RPMI8226 (cell line): ENCODE measurements at places on chromosomes 6 and 20.

DNA sequence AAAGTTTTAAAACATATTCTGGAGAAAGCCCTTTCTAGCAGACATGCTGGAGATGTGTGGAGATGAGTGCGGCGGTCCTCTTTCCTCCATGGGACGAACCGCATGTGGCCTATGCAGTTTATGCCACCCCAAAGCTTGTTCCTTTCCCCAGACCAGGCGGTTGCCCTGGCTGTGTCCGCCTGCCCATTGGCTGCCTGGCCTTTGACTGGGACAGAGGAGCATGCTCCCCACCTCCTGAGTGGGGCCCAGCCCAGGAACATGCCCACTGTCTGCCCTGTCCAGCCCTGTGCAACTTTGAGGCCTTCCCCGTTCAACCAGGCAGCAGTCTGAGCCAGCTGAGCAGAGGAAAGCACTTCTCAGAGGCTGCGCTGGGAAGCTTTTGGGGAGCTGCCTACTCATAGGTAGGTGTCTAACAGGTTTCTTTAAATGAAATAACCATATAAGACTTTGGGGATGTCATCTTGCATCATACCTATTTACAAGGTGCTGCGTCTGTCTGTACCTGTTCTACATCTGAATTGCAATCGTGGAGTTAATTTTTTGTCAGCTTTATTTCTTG is 20.6 kb downstream of the FOXC1 start:
- no peak for DNase-seq

GRCh38 chr6:7911345-7911725 is 747 bp upstream of the TXNDC5 start:
- peak; percentile 84 for DNase-seq

- DNase-seq: no peak
Observed at GRCh38 chr6:163867518-163868292, 453.2 kb downstream of the QKI start.

DNA sequence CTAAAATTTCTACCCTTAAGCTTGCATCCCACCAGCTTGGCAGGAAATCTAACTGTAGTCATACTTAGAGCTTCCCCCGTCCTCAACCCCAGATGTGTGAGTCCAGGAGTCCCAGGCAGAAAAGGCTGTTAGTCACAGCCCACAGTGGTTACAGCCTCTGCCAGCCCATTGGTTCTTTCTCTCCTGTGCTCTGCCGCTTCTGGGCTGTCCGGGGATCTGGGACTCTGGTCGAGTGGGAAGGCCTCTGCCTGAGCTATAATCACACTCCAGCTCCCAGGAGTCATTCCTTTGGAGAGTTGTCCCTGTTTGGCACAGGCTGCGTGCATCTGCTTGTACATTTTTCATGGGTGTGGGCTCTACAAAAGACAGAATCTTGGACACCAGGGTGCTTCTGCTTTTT is 45.6 kb upstream of the FYN start:
- no peak for DNase-seq

DNA sequence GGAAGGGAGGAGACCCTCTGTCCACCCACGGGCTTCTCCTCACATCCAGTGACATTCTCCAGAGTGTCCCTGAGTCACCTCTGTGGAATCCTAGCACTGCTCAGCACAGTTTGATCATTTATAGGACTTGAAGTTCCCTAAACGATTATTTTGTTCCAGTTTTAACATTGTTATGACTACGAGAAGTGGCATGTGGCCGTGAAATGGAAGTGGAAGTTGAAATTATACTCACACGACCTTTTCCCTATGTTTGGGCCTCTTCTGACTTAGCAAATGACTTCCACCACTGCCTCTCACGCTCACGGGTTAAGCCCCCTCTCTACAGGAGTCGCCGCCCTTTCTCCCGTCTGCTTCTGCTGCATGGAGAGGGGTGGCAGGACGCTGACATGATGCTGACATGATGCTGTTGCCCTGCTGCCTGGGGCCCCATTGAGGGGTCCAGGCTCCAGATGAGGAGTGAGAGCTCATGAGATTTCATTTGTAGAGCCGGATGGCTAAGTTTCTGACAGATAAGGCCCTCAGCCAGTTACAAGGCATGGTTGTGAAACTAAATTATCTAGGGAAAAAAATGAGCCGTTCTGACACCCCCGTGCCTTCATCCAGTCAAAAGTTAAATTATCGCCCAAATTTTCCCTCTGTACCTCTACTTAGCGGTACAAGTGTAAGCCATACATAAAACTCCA is 153.6 kb upstream of the UST start:
- no peak for DNase-seq

- no peak for DNase-seq
Observed at GRCh38 chr6:20352346-20352745, 49.3 kb upstream of the E2F3 start.

GRCh38 chr6:116476002-116476678 is 15.0 kb downstream of the CALHM6 start:
- DNase-seq: peak; percentile 43

GRCh38 chr6:43146261-43146660 is 24.8 kb upstream of the SRF start:
- DNase-seq: no peak

DNA sequence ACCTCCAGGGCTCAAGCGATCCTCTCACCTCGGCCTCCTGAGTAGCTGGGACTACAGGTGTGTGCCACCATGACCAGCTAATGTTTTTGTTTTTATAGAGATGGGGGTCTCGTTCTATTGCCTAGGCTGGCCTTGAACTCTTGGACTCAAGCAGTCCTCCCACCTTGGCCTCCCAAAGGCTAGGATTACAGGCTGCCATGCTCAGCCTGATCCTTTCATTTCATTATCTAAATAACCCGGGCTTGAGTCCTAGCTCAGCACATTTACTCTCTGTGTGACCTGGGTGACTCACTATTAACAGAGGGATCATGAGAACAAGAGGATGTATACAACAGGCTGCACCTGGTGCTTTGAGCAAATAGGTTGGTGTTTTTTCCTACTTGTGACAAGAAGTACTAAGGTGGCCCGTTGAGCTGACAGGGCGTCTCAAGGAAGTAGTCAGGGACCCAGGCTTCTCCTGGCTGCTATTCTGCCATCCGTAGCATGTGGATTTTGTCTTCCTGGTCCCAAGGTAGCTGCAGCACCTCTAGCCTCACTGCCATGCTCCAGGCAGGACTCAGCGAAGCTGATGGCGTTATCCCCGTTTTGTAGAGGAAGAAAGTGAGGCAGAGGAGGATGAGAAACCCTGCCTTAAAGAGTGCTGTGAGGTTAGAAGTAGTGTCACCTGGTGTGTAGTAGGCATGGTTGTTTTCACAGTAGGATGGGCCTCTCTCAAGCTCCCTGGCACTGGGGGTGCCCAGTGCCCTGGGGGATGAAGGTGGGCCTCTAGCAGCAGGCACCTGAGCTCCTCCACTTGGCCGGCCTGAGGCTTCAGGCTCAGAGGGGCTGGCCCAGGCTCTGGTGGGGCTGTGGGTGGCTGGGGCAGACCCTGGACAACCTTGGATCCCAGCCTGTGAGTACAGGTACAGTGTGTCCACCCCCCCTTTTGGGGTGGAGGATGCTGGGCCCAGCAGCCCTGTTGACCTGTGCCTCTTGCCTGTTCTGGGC is 62.4 kb downstream of the ADNP start:
- DNase-seq: peak; percentile 25

DNA sequence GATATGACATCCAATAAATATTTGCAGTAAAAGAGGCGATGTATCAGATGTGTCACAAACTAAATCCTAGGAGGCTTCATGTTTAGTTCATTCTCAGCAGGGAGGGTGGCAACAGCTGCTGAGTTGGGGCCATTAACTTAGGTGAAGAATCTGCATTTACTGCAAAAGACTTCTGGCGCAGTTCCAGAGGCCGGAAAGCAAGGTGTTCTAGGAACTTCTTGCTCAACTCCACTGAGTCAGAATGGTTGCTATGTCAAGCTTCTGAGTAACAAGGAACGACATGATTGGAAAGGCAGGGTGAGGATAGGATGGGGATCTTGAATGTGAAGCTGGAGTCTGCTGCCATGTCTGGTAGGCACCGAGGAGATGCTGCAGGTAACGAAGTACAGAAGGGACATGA is 11.7 kb downstream of the ADNP start:
- peak; percentile 48 for DNase-seq
